ENCODE measurements at places on chromosomes 5 and 9. TPM values are rescaled to one million over a fixed set of nuclear protein-coding genes. Genes with fewer than 3 reads are reported as not detected.
A peak's percentile ranks its signal among the peaks of the same experiment; 100 is the strongest.

GRCh38 chr9:117273612-117274011 is 141.2 kb downstream of the ASTN2 start:
- DNase-seq, result no peak
- H3K27me3 ChIP-seq, result no peaks in the 10 kb centered on the region

- H3K27me3 ChIP-seq, result no peaks in the 10 kb centered on the region
- H3K4me1 ChIP-seq, result peaks cover 60% of the 10 kb centered on the region
- DNase-seq, result peak; percentile 32
- no peak overlapping the region for H3K4me3 ChIP-seq
Observed at GRCh38 chr5:138096997-138097828, 13.4 kb downstream of the WNT8A start.

DNA sequence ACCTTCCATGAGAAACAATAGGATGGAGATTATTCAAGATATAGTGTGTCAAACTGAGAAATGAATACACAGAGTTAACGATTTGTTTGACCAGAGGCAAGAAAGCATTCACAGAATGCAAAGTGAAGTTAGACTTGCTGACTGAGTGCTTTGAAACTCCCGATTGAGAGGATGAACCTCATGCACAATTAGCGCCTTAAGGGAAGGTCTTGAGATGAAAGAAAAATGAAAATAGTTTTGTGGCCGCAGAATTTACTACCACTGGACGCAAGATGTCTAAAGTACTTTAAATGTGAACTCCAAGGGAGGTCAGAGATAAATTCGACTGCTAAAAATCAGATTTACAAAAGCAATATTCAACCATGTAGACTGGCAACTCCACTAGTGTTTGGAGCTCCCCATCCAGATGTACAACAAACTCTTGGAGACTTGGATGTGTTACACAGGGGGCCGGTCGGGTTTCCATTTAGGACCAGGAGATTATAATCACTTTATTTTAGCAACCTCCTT is 707 bp upstream of the RIMOC1 start:
- no peaks in the 10 kb centered on the region for H3K27me3 ChIP-seq
- H3K27ac ChIP-seq, result peak overlapping the region; percentile 58
- peaks cover 14% of the 10 kb centered on the region for H3K36me3 ChIP-seq
- DNase-seq, result no peak
- peak overlapping the region; percentile 59 for H3K4me3 ChIP-seq
- peaks cover 31% of the 10 kb centered on the region for H3K4me1 ChIP-seq

Gene C8G
- 12.8 TPM for polyA plus RNA-seq

DNA sequence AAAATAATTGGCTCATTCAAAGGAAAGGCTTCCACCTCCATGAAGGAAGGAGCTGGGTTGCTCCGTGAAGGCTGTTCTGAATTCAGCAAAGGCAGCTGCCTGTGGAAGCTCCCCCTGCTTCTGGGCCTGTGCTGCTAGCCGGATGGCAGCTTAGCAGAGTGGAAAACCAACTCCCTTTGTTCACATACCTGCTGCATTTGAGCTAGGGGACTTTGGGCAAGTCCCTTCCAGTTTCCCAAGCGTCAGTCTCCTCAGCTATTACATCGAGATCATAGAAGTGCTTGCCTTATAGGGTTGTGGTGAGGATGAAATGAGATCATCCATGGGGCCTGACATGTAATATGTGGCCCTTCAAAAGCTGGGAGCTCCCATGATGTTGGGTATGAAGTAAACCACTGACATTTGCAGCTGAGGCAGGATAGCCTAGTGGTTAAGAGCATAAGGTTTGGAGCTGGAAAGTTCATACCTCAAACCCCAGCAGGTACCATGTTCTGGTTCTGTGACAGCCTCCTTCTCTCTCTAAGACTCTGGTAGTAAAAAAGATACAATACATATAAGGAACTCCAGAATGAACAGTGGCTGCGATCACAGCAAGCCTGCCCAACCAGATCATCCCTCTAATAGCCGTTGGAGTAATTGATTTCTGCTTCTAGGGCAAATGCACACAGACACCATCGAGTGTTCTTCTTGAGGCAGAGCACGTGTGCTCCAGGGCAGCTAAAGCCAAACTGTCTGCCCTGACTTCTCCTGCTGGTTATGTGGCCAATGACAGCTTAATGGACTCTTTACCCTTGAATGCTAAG is 11.0 kb upstream of the DENND1A start:
- peak; percentile 21 for DNase-seq
- H3K27ac ChIP-seq, result no peak overlapping the region
- H3K36me3 ChIP-seq, result no peaks in the 10 kb centered on the region
- H3K27me3 ChIP-seq, result no peaks in the 10 kb centered on the region

DNA sequence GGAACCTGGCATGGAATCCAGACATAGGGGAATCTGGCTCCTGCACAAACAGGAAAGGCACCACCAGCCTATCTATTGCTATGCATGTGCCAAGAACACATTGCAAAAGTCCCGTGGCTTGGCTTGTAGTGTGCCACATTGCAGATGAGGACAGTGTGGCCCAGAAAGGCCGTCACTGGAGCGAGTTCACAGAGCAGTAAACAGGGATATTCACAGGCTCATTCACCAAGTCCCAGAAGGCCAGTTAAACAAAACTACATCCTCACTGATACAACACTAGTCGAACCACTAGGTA is 39.6 kb upstream of the TRIM32 start:
- no peak for DNase-seq
- no peaks in the 10 kb centered on the region for H3K4me1 ChIP-seq
- H3K27me3 ChIP-seq, result peaks cover 1% of the 10 kb centered on the region
- no peak overlapping the region for H3K27ac ChIP-seq
- peaks cover 4% of the 10 kb centered on the region for H3K36me3 ChIP-seq
